ENCODE measurements at places on chromosomes 11 and 22.

DNA sequence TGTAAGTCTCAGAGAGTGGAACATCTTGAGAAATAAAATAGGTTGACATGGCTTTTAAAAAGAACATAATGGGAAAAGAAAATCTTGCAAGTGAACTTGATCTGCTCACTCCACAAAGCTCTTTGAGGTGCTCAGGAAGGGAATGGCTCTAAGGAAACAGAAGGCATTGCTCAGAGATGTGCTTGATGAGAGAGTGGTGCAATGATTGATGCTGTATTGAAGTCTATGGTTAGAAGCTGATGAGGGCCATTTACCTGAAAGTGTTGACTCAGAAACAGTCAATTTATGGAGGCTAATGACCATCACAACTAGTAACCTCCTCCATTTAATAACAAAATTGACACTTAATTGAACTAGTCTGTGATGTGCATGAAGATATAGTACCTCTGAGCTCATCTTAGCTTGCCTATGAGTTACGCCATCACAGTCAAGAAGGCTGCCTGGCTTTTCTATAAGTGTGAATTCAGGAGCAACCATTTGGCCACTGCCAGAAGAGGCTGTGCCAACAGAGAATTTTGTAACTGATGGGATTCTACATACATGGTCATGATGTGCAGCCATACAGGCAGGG, 639.1 kb downstream of the JRKL start:
- DNase-seq = no peak

GRCh38 chr11:132520199-132520598, 1012.1 kb downstream of the OPCML start:
- no peak for DNase-seq

GRCh38 chr11:44863231-44863630, 87.5 kb downstream of the TP53I11 start:
- no peak for DNase-seq

DNA sequence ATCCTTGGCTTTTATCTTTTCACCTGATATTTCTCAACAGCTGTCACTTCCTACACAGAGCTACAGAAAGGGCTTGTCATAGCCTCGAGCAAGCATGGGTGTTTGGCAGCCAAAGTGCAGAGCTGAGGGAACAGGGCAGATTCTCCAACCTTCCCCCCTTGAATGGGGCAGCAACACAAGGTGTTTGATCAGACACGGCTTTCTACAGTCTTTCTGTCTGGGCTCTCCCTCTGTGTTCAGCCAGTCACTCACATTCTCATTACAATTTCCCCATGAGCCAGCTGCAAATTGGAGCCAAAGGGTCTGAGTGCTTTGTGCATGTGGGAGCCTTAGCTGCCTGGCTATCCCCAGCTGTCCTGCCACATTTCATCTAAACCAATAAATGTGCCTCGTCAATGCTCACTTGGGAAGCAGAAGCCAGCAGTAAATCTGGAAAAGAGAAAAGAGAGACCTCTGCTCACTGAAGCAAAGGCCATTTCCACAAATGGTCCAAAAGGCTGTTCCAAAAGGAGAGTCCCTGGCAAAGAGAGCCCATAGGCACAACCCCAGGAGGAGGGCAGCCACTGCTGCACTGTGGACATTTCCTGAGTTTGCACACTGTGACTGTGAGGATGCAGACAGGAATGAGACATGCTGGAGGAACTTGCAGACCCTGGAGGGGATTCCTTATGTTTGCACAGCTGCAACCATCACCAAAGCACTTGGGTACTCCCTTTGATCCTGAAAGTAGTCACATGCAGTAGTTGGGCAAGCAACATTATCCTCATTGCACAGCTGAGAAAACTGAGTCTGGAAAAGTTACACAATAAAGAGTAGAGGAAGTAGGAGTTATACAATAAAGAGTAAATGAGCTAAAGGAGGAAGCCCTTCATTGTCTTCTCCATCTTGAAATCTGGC, 186.8 kb downstream of the FAM181B start:
- no peak for DNase-seq

DNA sequence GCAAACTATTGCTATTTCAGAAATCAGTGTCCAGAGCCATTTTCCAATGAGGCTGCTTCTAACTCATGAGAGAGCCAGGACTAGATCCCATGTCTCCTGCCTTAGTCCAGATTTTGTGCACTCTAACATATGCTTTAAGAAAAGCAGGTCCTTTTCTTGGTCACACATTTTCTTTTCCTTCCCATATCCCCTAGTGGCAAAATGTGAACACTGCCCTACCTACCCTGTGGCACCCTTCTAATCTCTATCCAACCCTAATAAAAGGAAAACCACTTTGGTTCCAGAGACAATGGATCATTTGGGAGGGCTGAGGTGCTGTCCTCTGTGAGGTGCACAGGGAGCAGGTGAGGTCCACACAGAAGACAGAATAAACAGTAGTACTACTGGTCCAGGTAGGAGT, 72.0 kb upstream of the DDI1 start:
- DNase-seq = no peak

DNA sequence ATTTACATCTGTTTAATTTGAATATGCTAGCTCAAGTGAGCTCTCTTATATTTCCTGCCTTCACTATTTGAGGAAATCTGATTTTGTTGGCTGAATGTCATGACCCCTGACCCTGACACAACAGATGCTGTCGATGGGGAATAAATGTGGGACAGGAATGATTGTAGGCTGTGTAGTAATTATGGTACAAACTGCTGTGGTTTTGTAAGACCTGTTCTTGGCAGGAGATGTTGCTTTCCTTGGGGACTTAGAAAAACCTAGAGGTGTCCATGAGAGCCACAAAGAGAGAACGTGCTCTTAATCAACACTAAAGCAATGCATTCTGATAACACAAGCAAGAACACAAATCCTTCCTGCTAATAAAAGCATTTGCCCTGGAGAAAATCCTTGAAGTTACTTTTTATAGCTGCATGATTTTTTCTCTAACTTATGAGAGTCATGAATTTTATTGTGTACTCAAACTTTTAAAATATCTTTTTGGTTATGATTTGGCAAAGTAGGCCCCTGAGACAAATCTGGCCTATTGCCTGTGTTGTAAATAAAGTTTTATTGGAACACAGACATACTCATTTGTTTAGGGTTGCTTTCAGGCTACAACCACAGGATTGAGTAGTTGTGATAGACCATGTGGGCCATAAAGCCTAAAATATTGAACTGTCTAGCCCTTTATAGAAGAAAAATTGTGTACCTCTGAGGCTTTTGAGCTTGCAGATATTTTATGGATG, 90.2 kb downstream of the DDX10 start:
- DNase-seq = no peak

- no peak for DNase-seq
These were observed 147.8 kb upstream of the SESN3 start for GRCh38 chr11:95378789-95379188.

DNA sequence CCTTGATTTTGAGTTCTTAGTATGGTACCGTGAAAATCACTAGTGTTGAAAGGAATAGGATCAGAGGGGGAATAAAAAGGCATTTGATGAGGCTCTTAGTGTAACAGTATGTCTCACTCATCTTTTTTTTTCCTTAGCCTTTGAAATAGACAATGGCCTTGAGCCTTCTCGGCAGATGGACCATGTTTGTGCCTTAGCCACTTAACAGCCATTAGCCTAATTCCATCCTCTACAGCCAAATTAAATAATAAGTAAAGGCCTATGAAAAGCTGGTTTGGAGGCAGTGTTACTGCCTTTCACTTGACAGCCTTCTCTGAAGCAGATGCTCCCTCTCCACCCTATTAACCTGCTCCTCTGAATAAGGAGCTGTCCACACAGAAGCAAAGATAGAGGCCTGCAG, 580.7 kb downstream of the NTM start:
- no peak for DNase-seq

DNA sequence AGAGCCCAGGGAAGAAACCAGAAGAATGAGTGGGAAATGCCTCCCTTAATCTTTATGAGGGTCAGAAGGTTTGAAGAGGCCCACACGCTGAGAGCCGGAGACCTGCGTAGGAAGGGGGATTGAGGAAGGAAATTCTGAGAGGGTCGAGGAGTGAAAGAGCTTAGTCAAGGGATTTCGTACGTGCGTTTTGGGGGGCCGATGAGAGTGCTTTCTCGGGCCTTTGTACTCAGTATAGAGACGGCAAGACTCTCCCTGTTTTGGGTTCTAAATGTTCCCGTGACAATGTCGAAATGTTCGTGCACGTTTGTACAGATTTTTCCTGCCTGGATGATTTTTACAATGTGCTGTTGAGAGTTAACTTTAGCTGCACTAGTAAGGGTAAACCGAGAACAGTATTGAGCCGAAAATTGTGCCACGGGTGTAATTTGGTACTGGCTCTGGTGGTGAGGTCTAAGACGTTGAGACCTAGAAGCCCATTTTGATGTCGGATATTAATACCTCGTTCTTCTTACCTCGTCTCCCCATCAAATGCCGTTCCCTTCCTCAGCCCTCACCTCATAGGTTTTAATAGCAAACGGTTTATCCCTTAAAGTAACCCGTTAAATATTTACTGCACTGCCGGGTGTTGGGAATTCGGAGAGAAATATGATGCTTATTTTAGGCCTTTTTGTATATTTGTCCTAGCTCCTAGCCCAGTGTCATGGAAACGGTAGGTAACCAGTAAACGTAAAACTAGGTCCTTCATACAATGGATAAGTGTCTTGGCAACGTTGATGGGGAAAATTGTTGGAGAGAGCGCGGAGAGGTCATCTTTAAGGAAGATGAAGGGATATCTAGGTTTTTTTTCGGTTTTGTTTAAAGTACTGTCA, 734 bp downstream of the C11orf58 start:
- DNase-seq = no peak

GRCh38 chr11:75655605-75656004, 13.2 kb downstream of the MAP6 start:
- no peak for DNase-seq

DNA sequence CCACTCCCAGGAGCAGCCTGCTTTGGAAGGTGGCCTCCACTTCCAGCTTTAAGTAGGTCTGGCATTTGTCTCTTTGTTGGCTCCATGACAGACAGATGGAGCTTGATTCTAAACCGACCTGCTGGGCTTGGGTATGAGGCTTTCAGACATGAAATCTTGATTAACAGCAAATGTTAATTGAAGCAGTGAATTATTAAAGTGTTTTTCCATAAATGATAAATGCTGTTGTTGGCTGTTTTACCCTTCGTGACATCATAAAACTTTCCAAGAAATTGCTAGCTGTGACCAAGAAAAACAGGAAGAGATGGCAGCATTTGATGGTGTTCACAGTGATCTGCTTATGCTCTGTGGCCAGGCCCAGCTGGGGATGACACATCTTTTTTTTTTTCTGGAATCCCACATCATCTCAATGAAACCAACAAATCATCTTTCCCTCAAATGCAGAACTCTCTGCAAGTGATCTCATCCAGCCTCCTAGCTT, 66.1 kb downstream of the RBMXL2 start:
- no peak for DNase-seq

- no peak for DNase-seq
These were observed 130.9 kb downstream of the UVRAG start for GRCh38 chr11:75945947-75946346.

GRCh38 chr22:39241794-39242594, 2.8 kb downstream of the PDGFB start:
- no peak for DNase-seq

DNA sequence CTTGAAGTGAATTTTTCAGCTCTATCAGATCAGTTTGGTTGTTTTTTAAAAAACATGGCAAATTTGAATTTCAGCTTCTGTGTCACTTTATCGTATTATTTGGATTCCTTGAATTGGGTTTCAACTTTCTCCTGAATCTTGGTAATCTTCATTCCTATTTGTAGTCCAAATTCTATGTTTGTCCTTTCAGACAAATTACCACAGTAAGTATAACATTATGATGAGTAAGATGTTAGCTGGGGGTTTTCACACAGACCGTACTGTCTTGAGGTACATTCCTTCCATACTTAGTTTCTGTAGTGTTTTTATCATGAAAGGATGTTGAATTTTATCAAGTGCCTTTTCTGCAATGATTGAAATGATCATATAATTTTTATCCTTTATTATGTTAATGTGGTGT, 28.0 kb downstream of the OR5B17 start:
- no peak for DNase-seq

GRCh38 chr11:26790738-26791137, 68.9 kb upstream of the SLC5A12 start:
- DNase-seq = no peak

- no peak for DNase-seq
These were observed 719 bp downstream of the TALDO1 start for GRCh38 chr11:748007-748359.

GRCh38 chr11:122862091-122862490, 20.5 kb upstream of the JHY start:
- no peak for DNase-seq

DNA sequence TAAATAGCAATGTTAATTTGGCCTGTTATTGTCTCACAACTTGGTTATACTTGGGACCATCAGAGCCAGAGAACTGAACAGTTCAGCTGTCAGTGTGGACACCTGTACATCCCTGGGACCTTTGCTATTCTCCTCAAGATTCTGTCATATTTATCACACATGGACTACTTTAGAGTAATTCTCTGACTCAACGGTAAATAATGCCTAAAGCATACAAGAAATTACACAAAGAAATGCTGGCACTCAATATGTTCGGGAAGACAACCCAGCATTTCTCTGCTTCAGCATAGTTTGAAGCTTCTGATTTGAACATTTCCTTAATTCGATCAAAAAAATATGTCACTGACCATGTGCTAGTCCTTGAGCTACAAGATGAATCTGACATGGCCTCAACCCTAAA, 34.6 kb upstream of the MMP13 start:
- DNase-seq = no peak

DNA sequence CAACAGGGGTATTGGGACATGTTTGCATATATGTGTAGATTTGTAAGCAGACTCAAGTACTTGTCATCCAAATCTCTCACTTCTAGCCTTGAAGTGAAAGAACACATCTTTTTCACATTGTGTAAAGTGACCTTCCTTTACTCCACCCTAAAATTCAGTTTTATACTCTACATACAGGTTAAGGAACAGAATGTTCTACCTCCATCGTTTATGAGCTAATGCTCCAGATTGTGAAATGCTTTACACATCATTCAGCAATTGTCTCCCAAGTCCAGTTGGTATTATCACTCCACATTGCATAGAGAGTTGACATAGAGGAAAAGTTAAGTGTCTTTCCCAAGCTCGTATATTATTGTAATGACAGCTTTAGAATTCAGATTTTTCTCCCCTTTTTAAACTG, 46.1 kb upstream of the BLID start:
- DNase-seq = no peak

DNA sequence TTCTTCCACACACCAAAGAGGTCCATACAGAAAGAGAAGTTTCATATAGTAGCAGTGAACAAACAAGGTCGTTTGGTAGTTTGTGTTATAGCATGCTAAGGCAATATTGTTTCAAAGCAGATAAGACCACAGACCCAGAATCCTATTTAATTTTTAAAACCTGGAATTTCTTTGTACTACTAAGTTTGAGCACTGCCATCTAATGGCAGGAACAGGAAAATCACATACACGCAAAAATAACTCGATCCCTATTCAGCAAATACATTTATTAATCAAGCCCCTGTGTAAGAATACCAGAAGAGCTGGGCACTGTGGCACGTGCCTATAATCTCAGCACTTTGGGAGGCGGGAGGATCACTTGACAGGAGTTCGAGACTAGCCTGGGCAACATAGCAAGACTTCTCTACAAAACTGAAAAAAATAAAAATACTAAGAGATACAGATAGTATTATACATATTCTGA, 2.9 kb upstream of the BTBD10 start:
- DNase-seq = no peak

Data from stimulated activated CD8-positive, alpha-beta memory T cell treated with anti-CD3 and anti-CD28 coated beads, Interleukin-4, amount 100 ng/mL, for 1 hour (primary cell).